Activated naive CD4-positive, alpha-beta T cell treated with anti-CD3 and anti-CD28 coated beads, Interleukin-2, amount 10 ng/mL, durations not matched to agents 7 days and 5 days (primary cell): ENCODE measurements at places on chromosomes 5 and 9.

GRCh38 chr5:172245703-172246125, 37.9 kb downstream of the UBTD2 start:
- H3K27ac ChIP-seq, result no peak overlapping the region
- no peaks in the 10 kb centered on the region for H3K27me3 ChIP-seq
- no peak for DNase-seq
- H3K4me3 ChIP-seq, result no peak overlapping the region
- H3K4me1 ChIP-seq, result peaks cover 2% of the 10 kb centered on the region
- peaks cover 15% of the 10 kb centered on the region for H3K36me3 ChIP-seq

GRCh38 chr5:76714751-76715485, 1.0 kb upstream of the F2R start:
- H3K4me3 ChIP-seq, result peak overlapping the region; percentile 77
- H3K4me1 ChIP-seq, result peaks cover 51% of the 10 kb centered on the region
- H3K27me3 ChIP-seq, result peaks cover 53% of the 10 kb centered on the region

DNA sequence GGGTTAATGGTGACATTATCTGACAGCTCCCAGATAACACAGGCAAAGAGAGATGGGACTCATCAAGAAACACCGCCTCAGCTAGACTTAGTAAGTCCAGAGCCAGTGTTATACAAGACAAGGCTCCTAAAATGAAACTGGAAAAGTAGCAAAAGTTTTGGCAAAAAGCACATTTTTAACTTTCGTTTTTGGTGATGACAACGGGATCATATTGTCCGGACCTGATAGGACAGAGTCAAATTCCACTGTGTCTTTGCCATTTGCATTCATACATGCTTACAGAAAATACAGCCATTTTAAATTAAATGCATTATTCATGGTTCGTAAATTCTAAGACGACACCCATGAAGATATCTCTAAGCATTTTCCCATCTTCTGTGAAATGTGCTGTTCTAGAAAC, 152.1 kb downstream of the CRB2 start:
- H3K27me3 ChIP-seq, result no peaks in the 10 kb centered on the region
- DNase-seq, result no peak
- H3K36me3 ChIP-seq, result no peaks in the 10 kb centered on the region

GRCh38 chr5:73727470-73727869, 101.5 kb downstream of the ARHGEF28 start:
- H3K4me1 ChIP-seq, result no peaks in the 10 kb centered on the region
- H3K4me3 ChIP-seq, result no peak overlapping the region
- H3K27me3 ChIP-seq, result peaks cover 3% of the 10 kb centered on the region
- no peaks in the 10 kb centered on the region for H3K36me3 ChIP-seq

DNA sequence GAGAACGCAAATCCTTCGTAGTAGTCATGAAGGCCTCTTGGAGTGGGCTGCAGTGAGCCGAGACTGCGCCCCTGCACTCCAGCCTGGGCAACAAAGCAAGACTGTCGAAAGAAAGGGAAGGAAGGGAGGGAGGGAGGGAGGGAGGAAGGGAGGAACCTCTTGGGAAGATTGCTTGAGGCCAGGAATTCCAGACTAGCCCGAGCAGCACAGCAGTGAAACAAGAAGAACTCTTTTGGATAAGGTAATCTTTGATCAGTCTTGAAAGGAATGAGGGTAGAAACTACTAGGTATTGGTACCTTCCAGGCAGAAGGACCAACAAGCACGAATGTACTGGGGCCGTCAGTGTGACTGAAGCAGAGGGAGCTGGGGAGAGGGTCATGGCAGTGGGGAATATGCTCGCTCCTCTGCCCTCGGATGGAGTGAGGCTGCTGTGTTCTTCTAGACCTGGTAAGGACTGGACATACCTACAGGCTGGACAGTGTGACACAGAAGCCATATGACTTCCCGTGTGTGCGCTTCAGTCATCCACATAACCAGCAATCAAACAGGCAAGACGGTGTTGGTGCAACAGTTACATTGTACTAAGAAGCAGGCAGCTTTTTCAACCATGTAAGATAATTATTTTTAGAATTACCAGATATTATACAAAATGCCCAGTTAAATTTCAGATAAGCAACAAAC, 45.2 kb downstream of the P4HA2 start:
- no peak overlapping the region for H3K27ac ChIP-seq
- peaks cover 4% of the 10 kb centered on the region for H3K27me3 ChIP-seq
- no peak for DNase-seq
- peaks cover 27% of the 10 kb centered on the region for H3K4me1 ChIP-seq

DNA sequence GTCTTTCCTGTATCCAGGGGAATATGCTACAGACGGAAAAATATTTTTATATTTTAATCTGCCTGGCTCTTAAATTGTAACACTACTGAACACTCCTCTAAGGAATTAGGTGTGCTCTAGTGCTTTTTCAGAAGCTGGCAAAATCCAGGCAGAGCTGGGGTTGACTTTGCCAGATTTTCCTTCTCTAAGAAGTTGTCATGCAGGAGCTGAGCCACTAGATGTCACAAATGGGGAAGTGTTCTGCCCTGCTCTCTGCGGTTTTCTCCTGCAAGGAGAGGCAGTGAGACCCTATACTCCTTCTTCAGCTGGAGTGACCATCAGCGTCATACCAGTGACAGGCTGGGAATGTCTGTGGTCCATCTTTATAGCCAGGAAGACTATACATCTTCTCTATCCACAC, 112.5 kb downstream of the HAPLN1 start:
- H3K36me3 ChIP-seq, result no peaks in the 10 kb centered on the region
- no peak for DNase-seq
- no peak overlapping the region for H3K27ac ChIP-seq

- no peaks in the 10 kb centered on the region for H3K4me1 ChIP-seq
- H3K27ac ChIP-seq, result no peak overlapping the region
- peak; percentile 47 for DNase-seq
- no peaks in the 10 kb centered on the region for H3K36me3 ChIP-seq
Measured at GRCh38 chr9:134738869-134739659, 97.5 kb downstream of the COL5A1 start.

GRCh38 chr9:136231478-136232297, 13.9 kb downstream of the QSOX2 start:
- peak; percentile 55 for DNase-seq
- H3K36me3 ChIP-seq, result peaks cover 5% of the 10 kb centered on the region
- H3K27me3 ChIP-seq, result no peaks in the 10 kb centered on the region
- peak overlapping the region; percentile 86 for H3K27ac ChIP-seq
- H3K4me3 ChIP-seq, result peak overlapping the region; percentile 53

GRCh38 chr5:35136386-35136785, 88.6 kb upstream of the AGXT2 start:
- no peaks in the 10 kb centered on the region for H3K36me3 ChIP-seq
- no peaks in the 10 kb centered on the region for H3K4me1 ChIP-seq
- H3K4me3 ChIP-seq, result no peak overlapping the region
- peaks cover 28% of the 10 kb centered on the region for H3K27me3 ChIP-seq

DNA sequence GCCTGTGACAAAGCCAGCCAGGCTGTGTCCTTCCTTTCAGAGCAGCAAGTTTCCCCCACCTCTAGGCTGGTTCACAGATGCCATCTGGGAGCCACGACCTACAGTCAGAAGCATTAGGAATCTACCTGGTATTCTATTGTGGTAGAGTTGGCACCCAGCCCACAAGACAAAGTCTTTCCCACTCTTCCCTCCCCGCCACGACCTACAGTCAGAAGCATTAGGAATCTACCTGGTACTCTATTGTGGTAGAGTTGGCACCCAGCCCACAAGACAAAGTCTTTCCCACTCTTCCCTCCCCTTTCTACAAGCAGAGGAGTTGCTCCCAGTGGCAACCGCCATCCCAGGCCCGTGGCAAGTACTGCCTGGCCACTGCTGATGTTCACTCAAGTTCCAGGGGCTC, 157.8 kb upstream of the TNC start:
- H3K27ac ChIP-seq, result no peak overlapping the region
- H3K36me3 ChIP-seq, result no peaks in the 10 kb centered on the region
- peaks cover 12% of the 10 kb centered on the region for H3K27me3 ChIP-seq
- no peaks in the 10 kb centered on the region for H3K4me1 ChIP-seq

- H3K4me1 ChIP-seq, result no peaks in the 10 kb centered on the region
- no peak for DNase-seq
- H3K4me3 ChIP-seq, result no peak overlapping the region
- no peak overlapping the region for H3K27ac ChIP-seq
Measured at GRCh38 chr9:88511906-88512305, 23.1 kb upstream of the NXNL2 start.

GRCh38 chr9:101365181-101365580, 19.6 kb downstream of the BAAT start:
- H3K27ac ChIP-seq, result no peak overlapping the region
- H3K4me3 ChIP-seq, result no peak overlapping the region
- no peaks in the 10 kb centered on the region for H3K4me1 ChIP-seq
- H3K27me3 ChIP-seq, result no peaks in the 10 kb centered on the region
- no peak for DNase-seq
- no peaks in the 10 kb centered on the region for H3K36me3 ChIP-seq

GRCh38 chr9:114721491-114722079, 39.6 kb upstream of the TEX48 start:
- no peak overlapping the region for H3K4me3 ChIP-seq
- peak overlapping the region; percentile 86 for H3K27ac ChIP-seq
- peaks cover 40% of the 10 kb centered on the region for H3K36me3 ChIP-seq
- no peak for DNase-seq
- peaks cover 4% of the 10 kb centered on the region for H3K27me3 ChIP-seq

- peaks cover 14% of the 10 kb centered on the region for H3K4me1 ChIP-seq
- H3K36me3 ChIP-seq, result no peaks in the 10 kb centered on the region
- DNase-seq, result no peak
- peaks cover 66% of the 10 kb centered on the region for H3K27me3 ChIP-seq
- H3K4me3 ChIP-seq, result no peak overlapping the region
Measured at GRCh38 chr5:159309689-159310433, 20.4 kb downstream of the IL12B start.

DNA sequence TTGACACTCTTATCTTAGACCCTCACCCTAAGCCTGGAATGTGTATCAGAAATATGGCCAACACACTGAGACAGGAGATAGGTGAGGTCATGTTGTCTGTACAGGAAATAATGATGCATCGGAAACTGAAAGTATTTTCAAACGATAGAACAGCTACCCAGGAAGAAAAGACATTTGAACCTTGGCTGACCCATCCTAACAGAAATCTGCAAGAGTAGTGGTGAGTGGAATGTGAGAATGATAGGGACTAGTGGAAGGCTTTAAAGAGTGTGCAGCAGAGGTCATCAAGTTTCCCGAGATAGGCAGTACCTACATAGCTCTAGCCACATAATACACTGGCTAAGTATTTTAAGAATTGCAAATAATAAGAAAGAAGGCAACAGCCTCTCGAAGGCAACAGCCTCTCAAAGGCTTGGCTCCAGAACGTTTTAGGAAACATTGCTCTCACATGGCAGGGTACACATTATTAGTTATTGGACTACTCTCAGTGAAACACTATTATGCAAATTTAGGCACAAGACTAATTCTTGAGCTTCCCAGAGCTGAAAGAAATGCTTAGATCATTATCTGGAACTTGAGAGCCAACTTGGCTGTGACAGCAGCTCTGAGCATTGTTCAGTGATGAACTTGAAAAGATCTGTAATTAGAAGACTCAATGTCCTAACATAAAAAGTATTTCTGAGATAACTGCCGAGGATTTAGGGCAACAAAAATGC, 133.1 kb upstream of the FBXL7 start:
- H3K4me1 ChIP-seq, result no peaks in the 10 kb centered on the region
- H3K27ac ChIP-seq, result no peak overlapping the region
- no peak overlapping the region for H3K4me3 ChIP-seq
- H3K36me3 ChIP-seq, result no peaks in the 10 kb centered on the region
- H3K27me3 ChIP-seq, result no peaks in the 10 kb centered on the region
- DNase-seq, result no peak

GRCh38 chr9:16721972-16722371, 148.5 kb downstream of the BNC2 start:
- peaks cover 11% of the 10 kb centered on the region for H3K27me3 ChIP-seq
- no peak for DNase-seq
- H3K4me3 ChIP-seq, result no peak overlapping the region
- H3K27ac ChIP-seq, result no peak overlapping the region
- no peaks in the 10 kb centered on the region for H3K4me1 ChIP-seq

DNA sequence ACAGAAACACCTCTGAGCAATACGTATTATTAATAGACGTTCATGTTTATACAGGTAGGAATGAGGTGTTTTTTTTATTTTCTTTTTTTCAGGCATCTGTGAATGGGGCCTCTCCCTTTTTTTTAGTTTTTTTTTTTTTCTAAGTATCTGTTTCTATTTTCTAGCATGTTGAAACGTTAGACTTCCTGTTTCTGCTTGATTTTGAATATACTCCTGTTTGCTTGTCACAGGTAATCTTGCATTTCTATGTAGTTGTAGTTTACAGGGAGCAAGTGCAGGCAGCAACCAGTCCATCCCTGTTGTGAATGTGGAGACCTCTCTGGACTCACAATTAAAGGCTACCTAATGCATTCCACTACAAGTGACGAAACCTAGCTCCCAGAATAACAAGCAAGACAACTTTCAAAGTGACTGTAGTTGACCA, 22.8 kb upstream of the TNFAIP8 start:
- DNase-seq, result no peak
- H3K27ac ChIP-seq, result peak overlapping the region; percentile 95
- peaks cover 57% of the 10 kb centered on the region for H3K36me3 ChIP-seq

DNA sequence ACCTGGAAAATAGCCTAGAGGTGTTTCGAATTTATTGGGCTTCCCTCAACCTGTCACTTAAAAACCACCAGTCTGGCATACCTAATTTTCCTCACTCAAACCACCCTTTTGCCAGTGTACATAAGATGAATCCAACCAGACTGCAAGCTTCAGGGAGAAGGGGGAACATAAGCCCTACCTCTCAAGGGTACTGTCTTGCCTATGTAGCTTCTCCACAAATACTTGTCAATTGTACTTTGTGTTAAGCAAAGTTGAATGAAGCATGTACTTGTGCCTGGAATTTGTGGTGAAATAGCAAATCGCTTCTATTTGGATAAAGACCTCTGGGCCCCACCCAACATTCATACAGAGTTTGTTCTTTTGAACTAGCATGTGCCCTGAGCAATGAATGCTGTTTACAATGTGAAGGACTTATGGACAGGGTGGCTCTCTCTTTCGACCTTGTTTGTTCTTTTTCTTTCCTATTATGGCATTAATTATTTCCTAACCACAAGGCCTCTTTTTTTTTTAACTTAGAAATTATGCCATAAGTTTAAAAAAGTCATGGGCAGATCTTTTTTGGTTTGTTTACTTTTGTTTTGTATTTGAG, 580.2 kb downstream of the EBF1 start:
- no peak overlapping the region for H3K27ac ChIP-seq
- no peaks in the 10 kb centered on the region for H3K27me3 ChIP-seq
- DNase-seq, result no peak
- H3K36me3 ChIP-seq, result no peaks in the 10 kb centered on the region
